Activated CD4-positive, alpha-beta T cell treated with anti-CD3 and anti-CD28 coated beads, Interleukin-2, amount 50 U/mL, for 48 hours (primary cell): ENCODE measurements at places on chromosomes 12 and 14.

GRCh38 chr12:126147321-126147720 lies 1082.1 kb downstream of the AACS start:
- no peak for DNase-seq

GRCh38 chr12:42504049-42504448 lies 85.5 kb downstream of the PRICKLE1 start:
- DNase-seq = no peak

- no peak for DNase-seq
Measured at GRCh38 chr12:52010152-52010622, 3.4 kb downstream of the TAMALIN start.

DNA sequence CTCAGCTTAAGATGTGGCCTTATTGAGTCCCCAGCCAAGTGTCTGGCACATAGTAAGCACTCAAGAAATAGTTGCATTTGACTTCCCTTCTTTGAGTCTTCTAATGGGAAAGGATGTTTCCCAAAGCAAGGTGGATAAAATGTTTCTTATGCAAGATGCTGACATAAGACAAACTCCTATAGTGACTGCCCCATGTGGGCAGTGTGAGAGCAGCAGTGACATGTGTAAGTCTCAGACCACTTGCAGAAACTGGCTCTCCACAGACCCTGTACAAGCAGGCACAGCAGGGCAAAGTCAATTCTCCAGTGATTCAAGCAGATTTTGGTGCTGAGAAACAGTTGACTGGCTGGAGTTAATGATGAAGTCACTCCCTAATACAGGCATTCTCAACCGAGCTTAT lies 255.3 kb downstream of the ANO2 start:
- DNase-seq = no peak

- DNase-seq = peak; percentile 24
Measured at GRCh38 chr12:44812062-44812461, 64.1 kb downstream of the NELL2 start.

GRCh38 chr12:104579718-104580495 lies 123.2 kb downstream of the CHST11 start:
- DNase-seq = no peak

DNA sequence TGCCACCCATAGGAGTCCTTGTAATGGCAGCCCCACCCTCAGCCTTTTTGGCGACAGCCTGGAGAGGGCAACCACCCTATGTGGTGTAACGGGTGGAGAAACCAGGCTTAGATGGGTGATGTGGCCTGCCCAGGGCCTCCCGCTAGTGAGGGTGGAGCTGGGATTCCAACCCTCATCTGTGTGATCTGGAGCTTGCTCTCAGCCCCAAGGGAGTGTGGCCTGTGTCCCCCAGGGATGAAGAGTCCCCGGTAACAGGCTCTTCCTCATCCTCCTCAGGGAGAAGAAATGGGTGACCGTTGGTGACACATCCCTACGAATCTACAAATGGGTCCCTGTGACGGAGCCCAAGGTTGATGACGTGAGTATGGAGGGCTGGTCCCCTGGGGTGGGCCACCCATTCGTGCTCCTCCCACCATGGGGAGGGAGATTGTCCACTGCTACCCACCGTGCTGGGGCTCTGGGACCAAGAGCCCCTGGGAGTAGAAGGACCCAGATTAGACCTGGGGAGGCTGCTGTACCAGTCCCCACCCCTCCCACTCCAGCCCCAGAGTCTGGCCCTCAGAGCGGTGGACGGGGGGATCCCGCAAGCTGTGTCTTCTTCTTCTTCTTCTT lies 8.8 kb downstream of the BCL7A start:
- DNase-seq = no peak

GRCh38 chr14:64870160-64870559 lies 9.5 kb downstream of the SPTB start:
- DNase-seq = no peak

GRCh38 chr14:73997108-73997943 lies 21.8 kb downstream of the ENTPD5 start:
- no peak for DNase-seq

DNA sequence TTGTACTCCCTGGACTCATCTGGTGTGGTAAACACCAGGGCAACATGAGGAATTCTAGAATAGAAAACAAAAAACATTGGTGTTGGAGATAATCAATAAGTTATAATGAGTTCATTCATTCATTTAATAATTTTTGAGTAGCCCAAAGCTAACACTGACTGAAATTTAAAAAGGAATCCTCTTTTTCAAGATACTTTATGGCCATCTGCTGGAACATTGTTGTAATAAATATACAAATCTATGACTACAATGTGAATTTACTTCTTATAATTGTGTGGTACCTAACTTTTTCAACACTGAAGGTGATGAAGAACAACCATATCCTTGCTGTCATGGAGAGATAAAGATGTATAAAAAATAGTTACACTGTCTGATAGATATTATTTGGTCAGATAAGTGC lies 687.3 kb upstream of the MIS18BP1 start:
- no peak for DNase-seq

GRCh38 chr12:11822081-11822834 lies 172.8 kb downstream of the ETV6 start:
- peak; percentile 74 for DNase-seq

DNA sequence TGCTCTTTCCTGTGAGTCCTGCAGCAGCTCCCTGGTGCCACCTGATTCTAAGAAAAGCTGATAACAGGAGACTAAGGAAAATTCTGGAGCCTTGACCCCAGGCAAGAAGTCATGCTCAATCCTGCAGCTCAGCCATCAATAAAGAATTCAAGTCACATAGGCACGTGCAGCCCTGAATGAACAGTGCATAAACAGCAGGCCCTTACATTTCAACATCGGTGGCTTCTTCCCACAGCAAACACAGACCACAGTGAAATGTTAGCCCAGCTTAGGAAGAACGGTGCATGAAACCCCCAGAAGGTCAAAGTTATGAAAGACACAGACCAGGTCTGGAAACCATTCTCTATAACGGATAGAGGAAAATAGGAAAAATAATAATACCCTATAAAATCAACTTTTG lies 10.5 kb downstream of the CINP start:
- DNase-seq = no peak

GRCh38 chr14:92963301-92964123 lies 40.6 kb downstream of the CHGA start:
- DNase-seq = no peak

DNA sequence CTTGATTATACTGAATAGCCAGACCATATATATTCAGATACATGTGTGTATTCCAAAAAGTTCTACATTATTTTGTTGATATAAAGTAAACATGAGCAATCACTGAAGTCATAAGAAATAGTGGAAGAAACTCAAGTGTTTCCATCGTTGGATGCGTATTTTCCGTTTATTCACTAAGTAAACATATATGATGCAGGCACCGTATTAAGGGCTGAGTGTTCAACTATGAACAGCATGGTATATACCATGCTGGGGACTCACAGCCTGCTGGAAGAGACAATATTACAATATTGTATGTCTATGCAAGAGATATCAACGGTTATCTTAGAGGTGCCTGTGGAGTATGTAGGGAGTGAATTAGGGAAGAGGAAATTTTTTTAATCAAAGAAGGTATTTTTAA lies 1.2 kb downstream of the PYROXD1 start:
- no peak for DNase-seq

DNA sequence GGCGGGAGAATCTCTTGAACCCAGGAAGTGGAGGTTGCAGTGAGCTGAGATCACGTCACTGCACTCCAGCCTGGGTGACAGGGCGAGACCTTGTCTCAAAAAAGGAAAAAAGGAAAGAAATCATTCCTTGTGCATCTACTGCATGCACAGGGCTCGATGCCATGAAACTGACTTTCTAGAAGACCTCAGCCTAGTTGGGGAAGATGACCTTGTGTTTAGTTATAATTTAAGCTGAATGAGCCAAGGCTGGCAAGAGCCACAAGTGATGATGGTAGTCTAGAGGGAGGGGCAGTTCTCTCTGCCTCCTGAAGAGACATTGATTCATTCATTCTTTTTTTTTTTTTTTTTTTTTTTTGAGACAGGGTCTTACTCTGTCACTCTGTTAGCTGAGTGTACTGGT lies 24.2 kb downstream of the ACACB start:
- DNase-seq = no peak

GRCh38 chr12:108759924-108760323 lies 28.6 kb upstream of the CORO1C start:
- no peak for DNase-seq

GRCh38 chr12:129378496-129378895 lies 525.2 kb downstream of the GLT1D1 start:
- DNase-seq = no peak

GRCh38 chr12:18375131-18375530 lies 113.8 kb downstream of the PIK3C2G start:
- no peak for DNase-seq

- DNase-seq = no peak
Measured at GRCh38 chr12:78081590-78082314, 251.1 kb downstream of the NAV3 start.

DNA sequence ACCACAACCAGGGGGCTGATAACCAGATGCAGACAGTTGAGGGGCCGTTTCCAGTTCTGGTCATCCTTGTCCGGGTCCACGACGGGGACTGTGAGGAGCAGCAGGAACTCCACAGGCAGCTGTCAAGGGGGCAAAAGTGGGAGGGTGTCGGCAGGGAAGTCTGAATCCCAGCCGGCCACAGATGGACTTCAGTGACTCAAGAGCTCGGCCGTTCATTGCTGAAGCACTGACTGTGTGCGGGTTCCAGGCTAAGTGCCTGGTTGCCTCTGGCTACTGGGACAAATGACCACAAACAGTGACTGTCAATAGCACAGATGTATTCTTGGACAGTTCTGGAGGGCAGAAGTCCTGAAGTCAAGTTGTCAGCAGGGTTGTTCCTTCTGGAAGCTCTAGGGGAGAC lies 19.6 kb downstream of the SLC8B1 start:
- DNase-seq = no peak

DNA sequence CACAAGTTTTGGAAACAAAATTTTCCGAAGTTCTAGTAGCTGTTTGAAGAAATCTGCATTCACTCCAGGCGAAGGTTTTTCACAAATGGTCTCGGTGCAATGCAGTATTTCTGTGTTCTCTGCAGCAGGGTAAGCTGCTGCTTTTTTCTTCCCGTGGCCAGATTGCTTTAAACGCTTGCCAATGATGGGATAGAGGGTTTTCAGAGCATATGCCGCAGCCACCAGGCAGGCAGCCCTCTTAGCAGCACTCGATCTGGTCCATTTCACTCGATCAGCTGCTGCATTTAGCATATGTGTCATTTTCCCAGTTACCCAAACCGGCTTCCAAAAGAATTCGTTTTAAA lies 315 bp downstream of the ABCD2 start:
- no peak for DNase-seq

GRCh38 chr12:48084066-48084465 lies 21.8 kb downstream of the SENP1 start:
- DNase-seq = no peak

DNA sequence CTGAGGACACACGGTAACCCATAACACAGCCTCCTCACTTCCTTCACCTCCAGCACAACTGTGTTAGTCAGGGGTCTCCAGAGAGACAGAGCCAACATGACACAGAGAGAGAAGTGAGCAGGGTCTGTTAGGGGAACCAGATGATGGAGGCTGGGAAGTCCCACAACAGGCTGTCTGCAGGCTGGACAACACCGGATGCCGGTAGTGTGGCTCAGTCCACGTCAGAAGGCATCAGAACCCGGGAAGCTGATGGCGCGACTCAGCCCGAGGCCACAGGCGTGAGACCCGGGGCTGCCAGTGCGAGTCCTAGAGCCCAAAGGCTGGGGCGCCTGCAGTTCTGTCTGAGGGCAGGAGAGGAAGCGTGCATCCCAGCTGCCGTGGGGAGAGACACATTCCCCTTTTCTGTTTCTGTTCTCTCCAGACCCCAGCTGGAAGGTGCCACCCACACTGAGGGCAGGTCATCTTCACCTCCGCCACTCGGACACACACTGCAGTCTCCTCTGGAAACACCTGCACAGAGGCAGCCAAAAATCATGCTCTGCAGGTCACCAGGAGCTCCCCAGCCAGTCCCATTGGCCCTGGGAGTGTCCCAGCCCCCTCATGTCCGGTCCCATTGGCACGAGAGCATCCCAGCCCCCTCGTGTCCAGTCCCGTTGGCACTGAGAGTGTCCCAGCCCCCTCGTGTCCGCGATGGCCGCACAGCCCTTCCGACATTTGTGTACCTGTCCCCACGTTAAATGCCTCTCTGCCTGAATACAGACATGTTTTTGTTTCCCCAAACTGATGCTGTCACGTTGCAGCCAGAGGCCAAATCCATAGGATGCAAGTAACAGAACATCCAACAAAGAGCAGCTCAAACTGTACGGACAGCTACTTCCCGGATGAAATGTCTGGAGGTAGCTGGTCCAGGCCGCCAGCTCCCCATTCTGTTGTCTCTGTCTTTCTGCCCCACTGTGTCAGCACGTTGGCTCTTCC lies 7.9 kb upstream of the FBRSL1 start:
- DNase-seq = no peak

GRCh38 chr12:121823101-121823726 lies 19.4 kb downstream of the SETD1B start:
- no peak for DNase-seq

DNA sequence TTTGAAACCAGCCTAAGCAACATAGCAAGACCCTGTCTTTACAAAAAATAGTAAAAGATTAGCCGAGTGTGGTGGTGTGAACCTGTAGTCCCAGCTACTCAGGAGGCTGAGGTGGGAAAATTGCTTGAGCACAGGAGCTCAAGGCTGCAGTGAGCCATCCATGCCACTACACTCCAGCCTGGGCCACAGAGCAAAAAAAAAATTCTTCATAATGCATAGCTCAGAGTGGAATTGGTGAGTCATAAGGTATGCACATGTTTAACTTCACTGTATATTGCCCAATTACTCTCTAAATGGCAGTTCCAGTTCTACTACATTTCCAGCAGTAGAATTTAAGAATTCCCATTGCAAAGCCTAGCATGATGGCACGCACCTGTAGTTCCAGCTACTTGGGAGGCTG lies 26.8 kb upstream of the CLIP1 start:
- DNase-seq = peak; percentile 9

DNA sequence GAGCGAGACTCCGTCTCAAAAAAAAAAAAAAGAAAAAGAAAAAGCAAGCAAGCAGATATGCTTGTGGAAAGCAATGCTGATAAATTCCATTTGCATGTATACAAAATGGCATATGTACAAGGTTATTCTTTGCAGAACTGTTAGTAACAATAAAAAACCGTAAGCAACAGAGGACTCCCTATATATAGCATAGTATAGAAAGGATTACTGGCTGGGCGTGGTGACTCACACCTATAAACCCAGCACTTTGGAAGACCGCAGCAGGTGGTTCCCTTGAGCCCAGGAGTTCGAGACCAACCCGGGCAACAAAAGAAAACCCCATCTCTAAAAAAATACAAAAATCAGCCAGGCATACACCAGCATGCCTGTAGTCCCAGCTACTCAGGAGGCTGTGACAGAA lies 13.5 kb downstream of the GCN1 start:
- no peak for DNase-seq
